Endothelial cell (in vitro differentiated cells): ENCODE measurements at places on chromosomes 12 and 14. TPM values are rescaled to one million over a fixed set of nuclear protein-coding genes. Genes with fewer than 3 reads are reported as not detected.

GRCh38 chr12:93737457-93738198 is 60.5 kb downstream of the CRADD start:
- DNase-seq, result no peak

GRCh38 chr14:93042968-93043940 is 72.5 kb downstream of the ITPK1 start:
- no peak for DNase-seq

DNA sequence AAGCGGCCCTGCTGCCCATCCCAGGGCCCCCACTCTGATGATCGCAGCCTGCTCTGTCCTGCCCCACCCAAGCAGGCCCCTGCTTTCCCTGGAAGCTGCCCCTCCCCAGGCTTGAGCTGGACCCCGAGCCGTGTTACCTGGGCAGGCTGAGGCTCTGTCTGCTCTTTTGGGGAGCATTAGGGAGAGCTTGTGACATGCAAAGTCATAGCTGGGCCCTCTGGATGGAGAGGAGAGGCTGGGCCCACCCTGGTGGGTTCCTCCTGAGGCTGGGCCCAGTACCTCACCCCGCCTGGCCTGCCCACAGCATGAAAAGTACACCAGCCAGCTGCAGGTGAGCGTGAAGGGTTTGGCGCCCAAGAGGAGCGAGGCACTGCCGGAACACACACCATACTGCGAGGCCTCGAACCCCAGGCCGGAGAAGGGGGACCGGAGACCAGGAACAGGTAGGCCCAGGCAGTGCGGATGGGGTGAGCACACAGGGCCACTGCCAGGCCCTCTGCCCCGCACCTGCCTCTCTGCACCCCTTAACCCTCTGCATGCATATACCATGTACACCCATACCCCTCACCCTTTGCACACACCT is 15.0 kb downstream of the CEP170B start:
- DNase-seq, result no peak

- DNase-seq, result no peak
Observed at GRCh38 chr14:74841230-74842207, 34.4 kb downstream of the PROX2 start.

DNA sequence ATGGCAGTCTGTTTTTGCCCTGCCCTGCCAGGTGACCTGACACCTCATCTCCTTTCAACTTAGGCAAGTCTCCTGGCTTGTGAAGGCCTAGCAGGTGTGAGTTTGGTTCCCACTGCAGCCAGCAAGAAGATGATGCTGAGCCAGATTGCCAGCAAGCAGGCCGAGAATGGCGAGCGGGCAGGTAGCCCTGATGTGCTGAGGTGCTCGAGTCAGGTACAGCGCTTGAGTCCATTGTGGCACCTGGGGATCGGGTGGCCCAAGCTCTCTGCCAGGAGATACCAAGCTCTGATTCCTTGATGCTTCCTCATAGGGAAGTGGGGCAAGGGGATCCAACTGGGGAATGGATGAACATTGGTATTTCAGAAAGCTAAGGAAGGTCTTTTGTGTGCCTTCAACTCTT is 4.1 kb upstream of the CSAD start:
- no peak for DNase-seq

GRCh38 chr12:67666605-67667004 is 18.1 kb downstream of the DYRK2 start:
- DNase-seq, result no peak

DNA sequence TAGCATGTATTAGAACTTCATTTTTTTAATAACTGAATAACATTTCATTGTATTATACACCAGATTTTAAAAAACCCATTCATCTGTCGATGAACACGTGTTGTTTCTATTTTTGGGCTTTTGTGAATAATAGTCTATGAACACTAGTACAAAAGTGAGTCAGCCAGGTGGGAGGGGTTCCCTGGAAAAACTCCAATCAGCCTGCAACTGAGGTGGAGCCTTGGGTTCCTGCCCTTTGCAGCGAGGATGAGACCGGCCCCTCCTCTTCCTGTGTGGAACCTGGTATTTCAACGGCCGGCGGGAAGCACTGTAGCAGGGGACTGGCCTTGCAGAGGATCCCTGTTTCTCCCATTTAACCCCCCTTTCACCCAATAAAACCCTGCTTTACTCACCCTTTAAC is 56.1 kb downstream of the LMNTD1 start:
- DNase-seq, result no peak

GRCh38 chr12:54368025-54368708 is 3.9 kb upstream of the GPR84 start:
- no peak for DNase-seq

DNA sequence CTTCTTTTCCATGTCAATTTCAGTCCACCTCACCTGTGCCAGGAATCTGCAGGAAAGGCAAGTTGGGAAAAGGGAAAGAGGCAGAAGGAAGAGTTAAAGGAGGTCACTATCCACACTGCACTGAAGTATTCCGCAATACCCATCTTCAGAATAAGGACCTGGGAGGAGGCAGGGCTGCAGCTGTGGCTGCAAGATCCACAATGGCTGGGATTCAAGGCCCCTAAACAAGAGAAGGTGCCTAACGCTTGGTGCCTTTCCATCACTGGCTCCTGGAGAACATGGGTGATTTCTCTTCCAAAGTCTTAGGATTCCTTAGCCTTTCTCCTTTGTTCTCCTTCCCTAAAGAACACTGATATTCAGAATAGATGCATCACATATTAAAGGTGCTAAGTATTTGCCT is 204.0 kb downstream of the GRIN2B start:
- no peak for DNase-seq

- DNase-seq, result no peak
Observed at GRCh38 chr12:106152334-106152733, 13.6 kb upstream of the NUAK1 start.

GRCh38 chr14:21454843-21455544 is 929 bp downstream of the CHD8 start:
- no peak for DNase-seq

GRCh38 chr12:13097491-13098011 is 5.9 kb downstream of the GSG1 start:
- no peak for DNase-seq

DNA sequence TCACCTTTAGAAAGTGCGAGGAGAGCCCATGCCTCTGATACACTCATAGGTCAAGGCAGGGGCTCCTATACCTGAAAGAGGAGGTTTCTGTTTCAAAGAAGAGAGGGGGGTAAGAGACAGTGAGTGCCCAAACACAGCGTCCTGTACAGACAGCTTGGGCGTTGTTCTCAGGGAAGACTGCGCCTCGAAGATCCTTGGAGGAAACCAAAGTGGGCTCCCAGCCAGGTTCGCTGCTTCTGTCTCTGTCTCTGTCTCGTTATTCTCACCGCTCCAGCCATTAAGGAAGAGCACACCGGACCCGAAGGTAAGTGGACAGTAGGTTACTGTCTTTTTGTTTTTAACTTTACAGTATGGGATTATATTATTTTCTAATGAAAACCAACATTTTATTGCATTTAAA is 5.8 kb upstream of the IFI27 start:
- DNase-seq, result no peak

DNA sequence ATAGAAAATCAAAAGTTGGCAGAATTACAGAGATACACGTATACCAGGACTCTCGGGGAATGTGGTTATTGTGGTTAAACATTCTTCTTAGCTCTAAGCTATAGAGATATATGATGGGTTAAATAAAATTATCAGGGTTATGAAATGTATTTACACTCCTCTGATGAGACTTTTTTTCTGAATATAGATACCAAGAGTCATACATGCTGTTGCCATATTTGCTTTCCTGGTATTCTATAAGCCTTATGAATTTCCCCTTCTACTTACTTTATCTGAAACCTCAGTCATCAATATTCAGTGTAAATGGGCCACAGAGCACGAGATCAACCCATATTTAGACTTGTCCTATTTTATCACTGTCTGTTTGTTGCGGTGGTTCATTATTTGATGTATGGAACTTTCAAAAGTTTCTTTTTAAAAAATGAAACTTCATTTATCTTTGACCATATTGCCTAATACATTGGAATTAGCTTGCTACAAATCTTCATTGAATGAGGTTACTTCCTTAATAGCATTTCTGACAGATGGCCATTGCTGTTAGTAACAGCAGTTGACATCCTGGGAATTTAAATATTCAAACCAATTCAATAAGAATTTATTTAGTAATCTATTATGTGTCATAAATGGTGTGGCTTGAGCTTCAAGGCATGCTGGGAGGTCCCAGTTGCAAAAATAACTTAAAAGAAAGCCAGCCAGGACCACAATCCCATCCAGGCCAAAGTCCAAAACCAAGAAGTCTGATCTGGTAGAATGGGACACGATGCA is 393.5 kb downstream of the PCNX1 start:
- no peak for DNase-seq

- DNase-seq, result no peak
Observed at GRCh38 chr12:27012239-27012981, 1.8 kb downstream of the TM7SF3 start.

- DNase-seq, result no peak
Observed at GRCh38 chr12:27505761-27506160, 18.2 kb upstream of the PPFIBP1 start.

The EXOC5 gene
- total RNA-seq, result 131 TPM

The CLEC9A gene
- not detected for total RNA-seq

The IL23A gene
- total RNA-seq, result 0.80 TPM

The GON7 gene
- total RNA-seq, result 15.5 TPM

The ETV6 gene
- total RNA-seq, result 98.7 TPM
